ENCODE measurements at places on chromosomes 4 and X.

DNA sequence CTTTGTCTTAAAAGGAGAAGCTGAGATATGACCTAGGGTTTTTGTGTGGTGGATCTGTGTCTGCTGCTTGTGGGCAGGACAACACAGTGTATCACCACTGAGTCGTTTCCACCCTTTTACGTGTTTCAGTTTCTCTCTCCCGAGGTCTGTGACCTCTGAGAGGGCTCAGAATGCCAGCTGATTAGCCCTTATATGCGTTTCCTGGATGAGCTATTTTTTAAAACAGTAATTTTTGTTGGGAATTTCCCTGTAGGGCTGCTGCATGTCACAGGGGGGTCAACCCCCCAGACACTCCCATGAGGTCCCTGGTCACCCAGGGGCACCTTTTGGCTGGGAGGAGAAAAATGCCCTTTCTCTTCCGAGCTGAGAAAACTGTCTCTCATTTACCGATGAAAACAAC, 170.4 kb upstream of the CASK start:
- H3K27me3 ChIP-seq: no peaks in the 10 kb centered on the region
- no peak overlapping the region for H3K27ac ChIP-seq
- H3K36me3 ChIP-seq: no peaks in the 10 kb centered on the region
- no peaks in the 10 kb centered on the region for H3K4me1 ChIP-seq
- peak; percentile 0 for DNase-seq

DNA sequence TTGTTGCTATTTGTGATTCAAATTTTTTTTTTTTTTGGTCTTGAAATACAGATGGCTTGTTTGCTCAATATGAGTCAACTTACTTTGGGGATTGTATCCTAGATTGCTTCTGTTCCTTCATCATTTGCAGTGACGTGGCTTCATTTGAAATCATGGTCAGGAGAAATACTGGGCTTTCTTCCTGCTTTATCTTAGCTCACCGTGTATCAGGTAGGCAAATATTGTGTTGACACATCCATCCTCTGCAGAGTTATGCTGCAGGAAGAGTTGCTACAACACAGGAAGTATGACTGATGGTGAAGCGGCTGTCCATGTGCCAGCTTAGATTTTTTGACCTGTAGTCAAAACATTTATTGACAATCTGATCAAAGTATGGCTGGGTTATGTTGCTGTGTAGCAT, 232.2 kb downstream of the C4orf33 start:
- H3K4me3 ChIP-seq: no peak overlapping the region
- DNase-seq: no peak
- no peak overlapping the region for H3K27ac ChIP-seq
- H3K27me3 ChIP-seq: no peaks in the 10 kb centered on the region
- no peaks in the 10 kb centered on the region for H3K4me1 ChIP-seq
- no peaks in the 10 kb centered on the region for H3K36me3 ChIP-seq

DNA sequence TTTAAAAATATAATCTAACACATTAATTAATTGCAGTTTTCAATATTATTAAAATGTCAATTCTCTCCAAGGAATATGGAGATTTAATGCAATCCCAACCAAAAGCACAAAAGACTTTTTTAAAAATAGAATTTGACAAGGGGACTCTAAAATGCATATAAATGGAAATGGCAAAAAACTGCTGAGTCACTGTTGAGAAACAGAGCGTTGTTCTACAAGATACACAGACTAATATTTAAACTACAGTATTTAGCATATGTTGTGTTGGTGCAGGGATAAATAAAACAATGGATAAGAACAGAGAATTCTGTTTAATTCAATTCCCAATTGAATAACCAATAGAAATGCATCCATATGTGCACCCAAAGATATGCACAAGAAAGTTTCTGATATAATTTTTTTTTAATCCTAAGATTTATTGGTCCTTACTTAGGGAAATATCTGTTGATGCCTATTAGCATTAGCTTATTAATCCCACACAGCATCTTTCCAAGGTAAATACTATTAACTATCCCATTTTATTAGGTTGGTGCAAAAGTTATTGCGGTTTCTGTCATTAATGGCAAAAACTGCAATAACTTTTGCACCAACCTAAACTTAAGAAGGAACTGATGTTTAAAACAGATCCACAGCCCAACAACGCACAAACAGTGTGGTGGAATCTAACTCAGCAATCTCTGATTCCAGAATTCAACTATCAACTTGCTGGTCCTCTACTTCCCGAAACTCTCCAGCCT, 86.8 kb upstream of the VEGFC start:
- no peak for DNase-seq
- no peak overlapping the region for H3K4me3 ChIP-seq
- H3K27me3 ChIP-seq: no peaks in the 10 kb centered on the region
- no peaks in the 10 kb centered on the region for H3K36me3 ChIP-seq
- no peaks in the 10 kb centered on the region for H3K4me1 ChIP-seq
- H3K27ac ChIP-seq: no peak overlapping the region

- H3K36me3 ChIP-seq: no peaks in the 10 kb centered on the region
- H3K4me3 ChIP-seq: no peak overlapping the region
- no peaks in the 10 kb centered on the region for H3K4me1 ChIP-seq
- DNase-seq: no peak
- H3K27me3 ChIP-seq: peaks cover 2% of the 10 kb centered on the region
Measured at GRCh38 chrX:150348365-150348764, 14.8 kb upstream of the MAMLD1 start.

DNA sequence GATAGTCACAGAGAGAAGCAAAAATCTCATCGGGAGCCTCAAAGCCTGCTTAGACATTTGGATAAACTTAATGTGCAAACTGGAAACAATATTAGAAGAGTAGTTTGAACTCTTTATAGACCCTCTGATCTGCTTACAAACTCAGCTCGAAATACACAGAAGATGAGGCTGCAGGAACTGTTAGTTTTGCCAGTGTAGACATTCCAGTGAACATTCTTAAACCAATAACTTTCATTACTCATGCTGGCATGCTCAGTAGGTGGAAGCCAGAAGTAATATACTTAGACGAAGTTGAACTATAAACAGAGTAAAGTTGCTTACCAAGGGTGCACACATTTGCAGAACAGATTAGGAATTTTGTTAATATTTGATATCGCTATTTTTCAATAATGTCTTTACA, 303.5 kb downstream of the ANKRD50 start:
- DNase-seq: no peak
- H3K4me1 ChIP-seq: no peaks in the 10 kb centered on the region
- no peaks in the 10 kb centered on the region for H3K36me3 ChIP-seq
- no peak overlapping the region for H3K4me3 ChIP-seq

- no peak overlapping the region for H3K27ac ChIP-seq
- DNase-seq: no peak
- H3K4me3 ChIP-seq: no peak overlapping the region
- H3K36me3 ChIP-seq: no peaks in the 10 kb centered on the region
- H3K27me3 ChIP-seq: peaks cover 3% of the 10 kb centered on the region
Measured at GRCh38 chr4:151324124-151324751, 1.2 kb downstream of the SH3D19 start.

GRCh38 chrX:44261286-44261685, 82.2 kb downstream of the EFHC2 start:
- no peak overlapping the region for H3K4me3 ChIP-seq
- H3K27me3 ChIP-seq: no peaks in the 10 kb centered on the region

GRCh38 chr4:86841309-86841708, 7.9 kb downstream of the SLC10A6 start:
- no peak overlapping the region for H3K4me3 ChIP-seq
- no peak for DNase-seq
- no peaks in the 10 kb centered on the region for H3K4me1 ChIP-seq
- H3K27ac ChIP-seq: no peak overlapping the region

DNA sequence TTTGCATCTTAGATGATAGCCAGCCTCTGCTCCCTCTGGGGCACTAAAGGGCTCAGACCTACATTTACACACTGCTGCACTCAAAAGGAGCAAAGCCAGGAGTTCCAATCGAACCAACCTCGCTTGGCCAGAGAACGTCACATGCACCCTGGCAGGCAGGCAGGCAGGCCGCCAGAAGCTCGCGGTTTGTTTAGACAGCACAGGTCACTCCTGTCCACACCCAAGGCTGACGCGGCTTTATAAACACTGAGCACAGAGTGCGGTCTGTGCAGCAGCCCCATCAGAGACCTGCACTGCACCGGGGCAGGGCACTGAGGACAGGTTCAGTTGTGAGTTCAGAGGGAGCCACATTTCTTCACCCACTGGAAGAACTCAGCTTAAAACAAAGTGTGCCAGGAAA, 143.9 kb downstream of the BCOR start:
- no peaks in the 10 kb centered on the region for H3K27me3 ChIP-seq
- peaks cover 6% of the 10 kb centered on the region for H3K4me1 ChIP-seq
- H3K27ac ChIP-seq: no peak overlapping the region
- no peaks in the 10 kb centered on the region for H3K36me3 ChIP-seq

GRCh38 chr4:39970671-39971640, 6.8 kb downstream of the PDS5A start:
- no peaks in the 10 kb centered on the region for H3K27me3 ChIP-seq
- no peak for DNase-seq

GRCh38 chr4:88659055-88659889, 38.4 kb downstream of the NAP1L5 start:
- no peak overlapping the region for H3K27ac ChIP-seq
- H3K4me3 ChIP-seq: no peak overlapping the region
- DNase-seq: peak; percentile 32
- H3K4me1 ChIP-seq: no peaks in the 10 kb centered on the region
- no peaks in the 10 kb centered on the region for H3K36me3 ChIP-seq
- H3K27me3 ChIP-seq: no peaks in the 10 kb centered on the region

GRCh38 chr4:56857601-56858309, 36.3 kb upstream of the SPINK2 start:
- no peaks in the 10 kb centered on the region for H3K4me1 ChIP-seq
- no peak for DNase-seq
- no peaks in the 10 kb centered on the region for H3K27me3 ChIP-seq
- H3K36me3 ChIP-seq: no peaks in the 10 kb centered on the region

- no peak overlapping the region for H3K27ac ChIP-seq
- DNase-seq: no peak
Measured at GRCh38 chr4:148420397-148420796, 21.8 kb downstream of the NR3C2 start.

GRCh38 chr4:127709456-127709855, 20.7 kb upstream of the SLC25A31 start:
- no peak overlapping the region for H3K4me3 ChIP-seq
- DNase-seq: no peak
- H3K27ac ChIP-seq: no peak overlapping the region
- no peaks in the 10 kb centered on the region for H3K36me3 ChIP-seq
- no peaks in the 10 kb centered on the region for H3K4me1 ChIP-seq
- peaks cover 2% of the 10 kb centered on the region for H3K27me3 ChIP-seq

- no peak for DNase-seq
- no peaks in the 10 kb centered on the region for H3K27me3 ChIP-seq
- no peak overlapping the region for H3K4me3 ChIP-seq
- H3K36me3 ChIP-seq: no peaks in the 10 kb centered on the region
Measured at GRCh38 chr4:80128941-80129340, 55.9 kb upstream of the ANTXR2 start.

GRCh38 chrX:28391528-28391927, 195.7 kb upstream of the IL1RAPL1 start:
- H3K27me3 ChIP-seq: no peaks in the 10 kb centered on the region
- H3K36me3 ChIP-seq: no peaks in the 10 kb centered on the region
- H3K4me1 ChIP-seq: no peaks in the 10 kb centered on the region
- DNase-seq: no peak
- H3K4me3 ChIP-seq: no peak overlapping the region
- no peak overlapping the region for H3K27ac ChIP-seq

- no peaks in the 10 kb centered on the region for H3K4me1 ChIP-seq
- no peaks in the 10 kb centered on the region for H3K27me3 ChIP-seq
- H3K36me3 ChIP-seq: peaks cover 4% of the 10 kb centered on the region
- no peak overlapping the region for H3K27ac ChIP-seq
Measured at GRCh38 chrX:119617517-119618164, 11.4 kb upstream of the NKRF start.

All from T-cell (primary cell).